ENCODE measurements at places on chromosomes 5 and 9. TPM values are rescaled to one million over a fixed set of nuclear protein-coding genes. Genes with fewer than 3 reads are reported as not detected.

RUFY1 gene
- 54.9 TPM for total RNA-seq

PDZD2 gene
- 0.65 TPM for total RNA-seq

OR1J4 gene
- not detected for total RNA-seq

IL9 gene
- not detected for total RNA-seq

LMNB1 gene
- total RNA-seq = 362 TPM

STK32A gene
- 0.61 TPM for total RNA-seq

FAM200C gene
- 9.6 TPM for total RNA-seq

NFIB gene
- 3.7 TPM for total RNA-seq

ADGRD2 gene
- not detected for total RNA-seq

NDUFS4 gene
- 78.7 TPM for total RNA-seq

MARCOL gene
- total RNA-seq = not detected

PCYOX1L gene
- 22.0 TPM for total RNA-seq

DNAH5 gene
- 0.12 TPM for total RNA-seq

SPATA31E1 gene
- total RNA-seq = 0.21 TPM

PCDHA4 gene
- total RNA-seq = 9.0 TPM

SYNPO gene
- total RNA-seq = 1.5 TPM

GRCh38 chr5:176187276-176188062 is 50.8 kb upstream of the SIMC1 start:
- no peak for DNase-seq
- peaks cover 15% of the 10 kb centered on the region for H3K27me3 ChIP-seq
- H3K27ac ChIP-seq = no peak overlapping the region
- H3K4me3 ChIP-seq = no peak overlapping the region
- no peaks in the 10 kb centered on the region for H3K4me1 ChIP-seq
- no peaks in the 10 kb centered on the region for H3K36me3 ChIP-seq

DNA sequence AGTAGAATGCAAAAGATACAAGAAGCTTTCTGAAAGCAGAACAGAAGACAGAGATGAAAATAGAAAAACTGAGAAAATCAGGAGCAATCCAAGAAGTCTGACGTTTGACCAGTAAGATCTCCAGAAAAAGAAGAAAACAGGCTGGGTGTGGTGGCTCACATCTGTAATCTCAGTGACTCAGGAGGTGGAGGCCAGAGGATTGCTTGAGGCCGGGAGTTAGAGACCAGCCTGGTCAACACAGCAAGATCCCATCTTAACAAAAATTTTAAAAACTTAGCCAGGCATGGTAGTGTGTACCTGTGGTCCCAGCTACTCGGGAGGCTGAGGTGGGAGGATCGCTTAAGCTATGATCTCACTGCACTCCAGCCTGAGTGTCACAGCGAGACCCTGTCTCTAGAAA is 15.9 kb downstream of the RETREG1 start:
- H3K27me3 ChIP-seq = no peaks in the 10 kb centered on the region
- no peak for DNase-seq
- H3K36me3 ChIP-seq = no peaks in the 10 kb centered on the region
- H3K4me3 ChIP-seq = no peak overlapping the region

DNA sequence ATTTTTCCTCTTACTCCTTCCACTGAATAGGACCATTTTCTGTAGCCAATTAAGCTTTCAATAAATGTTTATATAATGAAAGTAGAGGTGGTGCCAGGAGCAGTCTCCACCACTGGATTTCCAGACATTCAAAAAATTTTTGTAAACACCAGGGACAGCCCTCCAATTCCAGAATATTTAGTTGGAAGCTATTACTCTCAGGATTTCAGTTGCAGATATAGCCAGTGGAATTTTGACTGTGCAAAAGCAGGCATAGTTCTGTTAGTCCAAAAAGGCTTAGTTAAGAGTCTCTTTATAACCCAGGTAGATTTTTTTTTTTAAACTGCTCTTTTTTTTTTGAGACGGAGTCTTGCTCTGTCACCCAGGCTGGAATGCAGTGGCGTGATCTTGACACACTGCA is 138.1 kb upstream of the DMRT1 start:
- H3K4me1 ChIP-seq = peaks cover 34% of the 10 kb centered on the region
- H3K27me3 ChIP-seq = peaks cover 16% of the 10 kb centered on the region
- no peak overlapping the region for H3K27ac ChIP-seq
- no peak for DNase-seq
- H3K36me3 ChIP-seq = no peaks in the 10 kb centered on the region
- no peak overlapping the region for H3K4me3 ChIP-seq

DNA sequence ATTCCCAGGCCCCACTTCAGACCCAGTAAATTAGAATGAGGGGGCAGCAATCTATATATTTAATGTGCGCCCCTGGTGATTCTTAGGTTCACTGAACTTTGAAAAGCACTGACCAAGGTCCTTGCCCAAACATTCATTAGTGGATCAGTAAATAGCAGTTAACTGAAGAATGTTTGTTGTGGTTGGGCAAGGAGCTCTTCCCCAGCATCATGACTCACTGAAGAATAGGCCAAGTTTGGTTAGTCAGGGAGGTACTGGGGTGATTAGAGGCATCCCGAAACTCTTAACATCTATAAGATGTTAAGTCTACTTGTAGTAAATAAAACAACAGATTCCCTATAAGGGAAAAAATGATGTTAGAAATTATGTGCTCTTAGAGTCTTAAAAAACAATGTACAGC is 833 bp upstream of the MROH2B start:
- no peak for DNase-seq
- no peaks in the 10 kb centered on the region for H3K36me3 ChIP-seq
- no peak overlapping the region for H3K27ac ChIP-seq
- peaks cover 2% of the 10 kb centered on the region for H3K27me3 ChIP-seq
- H3K4me3 ChIP-seq = no peak overlapping the region
- H3K4me1 ChIP-seq = no peaks in the 10 kb centered on the region

GRCh38 chr9:99607842-99608448 is 213.7 kb upstream of the NR4A3 start:
- H3K4me1 ChIP-seq = peaks cover 7% of the 10 kb centered on the region
- DNase-seq = no peak
- H3K36me3 ChIP-seq = no peaks in the 10 kb centered on the region
- no peak overlapping the region for H3K27ac ChIP-seq
- H3K27me3 ChIP-seq = peaks cover 6% of the 10 kb centered on the region

GRCh38 chr5:115785381-115786065 is 30.9 kb downstream of the CDO1 start:
- H3K27me3 ChIP-seq = peaks cover 3% of the 10 kb centered on the region
- H3K36me3 ChIP-seq = no peaks in the 10 kb centered on the region
- DNase-seq = peak; percentile 4
- H3K27ac ChIP-seq = no peak overlapping the region
- H3K4me3 ChIP-seq = no peak overlapping the region

- no peaks in the 10 kb centered on the region for H3K27me3 ChIP-seq
- H3K4me1 ChIP-seq = peaks cover 61% of the 10 kb centered on the region
- peak; percentile 7 for DNase-seq
- H3K27ac ChIP-seq = peak overlapping the region; percentile 2
Observed at GRCh38 chr9:20945269-20945668, 86.2 kb downstream of the HACD4 start.

- no peak overlapping the region for H3K27ac ChIP-seq
- peaks cover 9% of the 10 kb centered on the region for H3K4me1 ChIP-seq
- no peak overlapping the region for H3K4me3 ChIP-seq
Observed at GRCh38 chr9:89844535-89844934, 239.7 kb downstream of the GADD45G start.

DNA sequence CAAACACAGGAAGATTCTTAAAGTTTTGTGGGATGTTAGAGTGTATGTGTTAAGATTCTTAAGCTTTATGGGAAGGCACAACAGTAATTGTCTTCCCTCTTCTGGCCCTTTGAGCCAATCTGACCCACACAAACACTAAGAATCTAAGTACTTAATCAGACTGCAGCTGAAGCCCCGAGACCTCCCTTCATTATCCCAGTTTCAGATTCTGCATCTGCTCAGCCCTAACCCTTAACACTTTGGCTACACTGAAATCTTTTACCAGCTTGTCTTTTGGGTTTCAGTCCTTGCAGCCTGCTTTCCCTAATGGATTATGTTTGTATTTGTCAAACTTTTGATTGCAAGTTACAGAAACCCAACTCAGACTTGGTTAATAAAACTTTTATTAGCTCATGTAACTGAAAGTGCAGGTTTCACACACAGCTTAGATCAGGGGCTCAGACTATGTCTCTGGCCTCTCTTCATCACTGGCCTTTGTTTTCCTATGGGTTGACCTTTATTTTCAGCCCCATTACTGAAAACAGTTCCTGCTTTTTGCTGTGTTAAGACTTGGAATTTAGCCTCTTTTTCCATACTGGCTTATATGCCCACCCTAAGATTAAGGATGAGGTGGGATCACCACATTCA is 71.5 kb downstream of the COX7C start:
- DNase-seq = no peak
- no peaks in the 10 kb centered on the region for H3K27me3 ChIP-seq
- no peak overlapping the region for H3K4me3 ChIP-seq
- no peaks in the 10 kb centered on the region for H3K36me3 ChIP-seq
- no peaks in the 10 kb centered on the region for H3K4me1 ChIP-seq

GRCh38 chr5:108432024-108432423 is 50.1 kb upstream of the FBXL17 start:
- peaks cover 8% of the 10 kb centered on the region for H3K4me1 ChIP-seq
- no peaks in the 10 kb centered on the region for H3K27me3 ChIP-seq
- no peaks in the 10 kb centered on the region for H3K36me3 ChIP-seq
- H3K4me3 ChIP-seq = no peak overlapping the region

DNA sequence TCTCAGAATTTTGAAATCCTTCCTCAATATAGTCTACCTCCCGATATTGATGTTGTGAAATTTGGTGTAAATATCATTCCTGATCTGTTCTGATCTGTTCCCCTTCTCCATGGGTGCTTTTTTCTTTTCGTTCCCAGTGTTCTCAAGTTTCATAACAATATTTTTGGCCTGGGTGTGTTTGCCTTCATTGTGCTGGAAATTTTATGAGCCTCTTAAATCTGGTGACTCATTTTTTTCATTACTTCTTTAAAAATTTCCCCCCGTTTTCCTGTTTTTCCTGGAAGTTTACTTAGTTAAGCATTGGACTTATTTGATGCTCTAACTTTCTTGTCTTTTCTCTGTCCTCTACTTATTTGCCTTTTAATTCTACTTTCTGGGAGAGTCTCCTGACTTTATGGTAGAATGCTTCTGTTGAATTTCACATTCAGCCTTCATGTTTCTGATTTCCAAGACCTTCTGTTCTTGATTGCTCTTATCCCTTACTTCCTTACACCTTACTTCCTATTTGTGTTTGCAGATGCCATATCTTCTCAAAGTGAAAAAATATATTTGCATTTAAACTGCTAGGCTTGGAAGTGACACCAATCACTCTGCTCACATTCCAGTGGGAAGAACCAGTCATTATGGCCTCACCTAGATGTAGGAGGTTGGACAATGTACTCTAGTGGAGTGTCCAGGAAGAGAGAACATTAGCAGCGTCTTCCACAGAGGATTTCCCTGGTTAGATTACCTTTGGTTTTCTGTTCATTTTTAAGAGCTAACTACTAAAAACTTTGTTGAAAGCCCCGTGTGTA is 441.9 kb downstream of the ARHGEF28 start:
- H3K27ac ChIP-seq = no peak overlapping the region
- DNase-seq = no peak
- H3K27me3 ChIP-seq = no peaks in the 10 kb centered on the region
- no peaks in the 10 kb centered on the region for H3K36me3 ChIP-seq
- peaks cover 13% of the 10 kb centered on the region for H3K4me1 ChIP-seq

GRCh38 chr9:134177624-134178393 is 13.4 kb upstream of the RNU6ATAC start:
- H3K36me3 ChIP-seq = peaks cover 4% of the 10 kb centered on the region
- H3K4me3 ChIP-seq = no peak overlapping the region
- H3K27me3 ChIP-seq = no peaks in the 10 kb centered on the region
- no peak for DNase-seq
- H3K4me1 ChIP-seq = peaks cover 10% of the 10 kb centered on the region
- no peak overlapping the region for H3K27ac ChIP-seq

DNA sequence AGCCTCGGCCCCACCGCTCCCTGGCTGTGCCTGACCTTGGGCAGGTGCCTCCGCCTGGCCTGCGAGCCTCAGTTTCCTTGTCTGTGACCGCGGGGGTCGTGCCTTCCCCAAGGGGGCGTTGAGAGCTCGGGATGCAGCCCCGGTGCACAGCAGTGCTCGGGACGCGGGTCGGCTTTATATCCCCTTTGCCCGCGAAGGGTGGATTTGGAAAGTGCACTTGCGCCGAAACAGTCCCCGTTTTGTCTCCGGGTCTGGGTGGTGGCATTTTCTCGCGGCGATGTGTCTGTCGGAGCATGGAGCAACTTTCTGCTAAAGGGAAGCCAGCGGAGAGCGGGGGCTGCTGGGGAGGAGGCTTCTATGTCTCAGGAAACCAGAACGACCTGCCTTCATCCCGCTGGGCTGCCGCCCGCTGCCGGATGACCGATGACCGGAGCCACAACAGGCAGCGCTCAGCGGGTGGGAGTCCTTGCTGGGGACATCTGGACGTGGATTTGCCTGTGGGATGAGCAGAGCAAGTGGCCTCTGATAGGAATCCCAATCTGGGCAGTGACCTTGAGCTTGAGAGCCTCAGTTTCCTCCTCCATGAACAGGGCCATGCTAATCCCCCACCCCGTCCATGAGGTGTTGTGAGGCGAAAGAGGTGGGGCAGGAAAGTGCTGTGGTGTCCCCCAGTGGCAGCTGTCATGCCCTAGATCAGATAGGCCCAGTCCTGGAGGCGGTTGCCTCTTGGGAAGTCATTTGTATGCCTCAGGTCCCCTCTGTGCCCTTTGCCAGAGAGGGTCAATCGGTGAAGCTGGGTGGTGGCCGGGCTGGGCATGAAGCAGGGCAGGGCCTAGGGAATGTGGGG is 651 bp downstream of the HRH2 start:
- H3K4me3 ChIP-seq = peak overlapping the region; percentile 93
- H3K4me1 ChIP-seq = peaks cover 18% of the 10 kb centered on the region
- H3K27ac ChIP-seq = peak overlapping the region; percentile 75
- no peaks in the 10 kb centered on the region for H3K36me3 ChIP-seq

GRCh38 chr9:942805-943580 is 33.5 kb upstream of the DMRT3 start:
- H3K36me3 ChIP-seq = peaks cover 4% of the 10 kb centered on the region
- peaks cover 52% of the 10 kb centered on the region for H3K27me3 ChIP-seq
- H3K4me3 ChIP-seq = no peak overlapping the region
- DNase-seq = no peak
- no peak overlapping the region for H3K27ac ChIP-seq

DNA sequence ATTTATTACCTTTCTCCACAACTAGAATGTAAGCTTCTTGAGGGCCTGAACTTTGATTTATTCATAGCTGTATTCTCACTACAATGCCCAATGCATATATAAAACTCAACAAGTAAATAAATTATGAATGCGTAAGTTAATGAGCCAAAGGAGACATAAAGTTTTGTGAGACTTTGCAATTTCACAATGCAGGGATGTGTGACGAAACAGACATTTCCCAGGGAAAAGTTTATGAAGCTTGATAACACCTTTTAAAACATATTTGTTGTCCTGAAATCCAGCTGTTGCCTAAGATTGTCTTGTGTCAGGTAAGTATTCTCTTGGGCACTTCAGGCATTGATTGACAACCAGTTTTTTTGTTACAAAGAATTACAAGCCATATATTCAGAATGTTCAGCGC is 800.1 kb downstream of the BRINP1 start:
- DNase-seq = no peak
- H3K36me3 ChIP-seq = no peaks in the 10 kb centered on the region
- no peak overlapping the region for H3K4me3 ChIP-seq
- no peak overlapping the region for H3K27ac ChIP-seq

- no peak overlapping the region for H3K4me3 ChIP-seq
- peaks cover 53% of the 10 kb centered on the region for H3K27me3 ChIP-seq
- no peaks in the 10 kb centered on the region for H3K36me3 ChIP-seq
- H3K4me1 ChIP-seq = no peaks in the 10 kb centered on the region
- H3K27ac ChIP-seq = no peak overlapping the region
Observed at GRCh38 chr5:159324102-159324755, 6.1 kb downstream of the IL12B start.
